CD4-positive, alpha-beta T cell treated with Interleukin-6 at 100 ng/mL for 8 hours (primary cell): ENCODE measurements at places on chromosomes 2 and 18.
A peak's percentile ranks its signal among the peaks of the same experiment; 100 is the strongest.

DNA sequence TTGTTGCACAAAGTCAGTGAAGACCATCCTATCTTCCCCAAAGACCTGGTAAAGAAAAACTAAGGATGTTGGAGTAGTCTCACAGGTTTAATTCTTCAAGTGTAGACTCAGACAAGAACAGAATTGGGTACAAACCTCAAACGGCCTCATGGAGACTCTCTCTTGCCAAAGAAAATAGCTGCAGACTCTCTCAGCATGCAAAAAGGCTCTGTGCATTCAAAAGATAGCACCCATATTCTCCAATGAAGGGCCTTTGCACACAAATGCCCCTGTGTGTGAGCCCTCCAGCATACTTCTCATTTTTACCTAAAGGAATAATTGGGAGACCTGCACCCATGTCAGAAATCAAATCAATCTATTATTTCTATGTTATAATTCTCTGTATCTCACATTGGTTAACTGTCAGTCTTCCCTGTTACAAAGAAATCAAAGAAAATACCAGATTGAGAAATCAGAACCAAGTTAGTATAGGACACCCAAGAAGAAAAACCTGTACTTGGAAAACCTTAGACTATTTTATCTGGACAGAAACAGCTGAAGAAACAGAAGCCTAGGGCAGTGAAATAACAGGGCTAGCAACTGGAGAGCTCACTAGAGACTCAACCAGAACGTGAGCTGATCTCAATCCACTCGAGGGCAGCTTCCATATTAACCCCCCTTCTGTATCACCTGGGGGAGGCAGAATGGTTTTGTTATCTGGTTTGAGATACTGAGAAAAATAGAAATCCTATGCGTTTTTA lies 134.7 kb upstream of the DNAJC10 start:
- no peak for DNase-seq

GRCh38 chr2:212537726-212538304 lies 787 bp downstream of the ERBB4 start:
- DNase-seq: no peak

- no peak for DNase-seq
These were observed 74.7 kb downstream of the PIAS2 start for GRCh38 chr18:46842583-46842982.

GRCh38 chr2:112465382-112465781 lies 16.6 kb upstream of the TTL start:
- DNase-seq: no peak

DNA sequence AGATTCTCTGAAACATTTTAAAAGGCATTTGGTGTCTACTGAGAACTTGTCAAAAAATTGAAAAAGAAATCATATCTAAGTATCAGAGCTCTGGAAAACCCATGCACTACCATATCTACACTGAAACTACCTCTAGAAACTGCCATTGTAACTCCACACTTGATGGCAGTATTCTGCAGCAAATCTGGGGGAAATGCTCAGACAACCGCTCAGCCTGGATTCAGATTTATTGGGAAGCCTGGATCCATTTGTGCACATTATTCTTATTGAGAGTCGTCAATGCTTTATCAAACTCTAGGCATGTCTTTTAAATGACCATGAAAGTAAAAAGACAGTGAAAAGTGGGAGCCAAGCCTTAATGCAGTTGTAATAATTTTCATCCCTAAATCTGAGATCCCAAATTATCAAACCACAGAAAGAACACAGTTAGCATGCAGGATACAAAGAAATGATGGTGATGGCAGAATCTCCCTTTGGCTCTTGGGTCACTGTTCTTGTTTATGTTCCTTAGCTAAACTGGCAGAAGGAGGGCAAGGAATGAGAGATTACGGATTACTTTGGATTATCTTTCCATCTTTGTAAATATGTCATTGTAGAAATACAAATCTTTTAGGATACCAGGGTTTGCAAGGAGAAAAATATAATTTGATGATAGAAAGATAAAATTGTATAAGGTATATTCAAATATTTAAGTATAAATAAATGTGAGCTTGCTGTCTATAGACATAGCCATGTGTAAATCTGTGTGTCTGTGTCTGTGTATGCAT lies 512.1 kb upstream of the SYT4 start:
- no peak for DNase-seq

- no peak for DNase-seq
These were observed 47.0 kb upstream of the FOSL2 start for GRCh38 chr2:28345619-28346018.

GRCh38 chr2:64350996-64351395 lies 103.0 kb upstream of the LGALSL start:
- DNase-seq: no peak

DNA sequence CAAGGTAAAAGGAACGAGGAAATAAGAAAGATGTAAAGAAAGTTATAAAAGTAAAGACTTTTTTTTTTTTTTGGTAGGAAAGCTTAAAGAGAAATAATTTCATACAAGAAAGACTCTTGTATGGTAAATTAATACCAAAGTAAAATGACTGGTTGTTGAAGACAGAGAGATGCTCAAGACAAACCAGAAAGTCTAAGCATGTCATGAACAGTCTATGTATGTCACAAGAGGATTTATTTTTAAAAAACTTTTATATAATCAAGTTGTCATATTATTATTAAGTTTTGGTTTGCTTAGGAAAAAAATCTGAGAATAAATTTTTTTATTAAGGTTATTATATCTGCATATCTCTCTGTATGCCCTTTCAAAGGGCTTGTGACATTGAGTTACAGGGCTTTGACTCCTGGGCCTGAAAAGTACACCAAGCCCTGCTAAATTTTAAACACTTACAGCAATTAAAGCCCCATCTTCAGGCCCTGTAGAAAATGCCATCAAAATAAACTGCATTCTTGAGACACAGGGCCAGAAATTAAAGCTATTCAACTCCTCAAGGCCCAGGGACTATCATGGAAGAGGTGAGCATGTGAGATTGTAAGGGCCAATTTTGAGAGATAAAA lies 10.9 kb upstream of the SGPP2 start:
- DNase-seq: no peak

DNA sequence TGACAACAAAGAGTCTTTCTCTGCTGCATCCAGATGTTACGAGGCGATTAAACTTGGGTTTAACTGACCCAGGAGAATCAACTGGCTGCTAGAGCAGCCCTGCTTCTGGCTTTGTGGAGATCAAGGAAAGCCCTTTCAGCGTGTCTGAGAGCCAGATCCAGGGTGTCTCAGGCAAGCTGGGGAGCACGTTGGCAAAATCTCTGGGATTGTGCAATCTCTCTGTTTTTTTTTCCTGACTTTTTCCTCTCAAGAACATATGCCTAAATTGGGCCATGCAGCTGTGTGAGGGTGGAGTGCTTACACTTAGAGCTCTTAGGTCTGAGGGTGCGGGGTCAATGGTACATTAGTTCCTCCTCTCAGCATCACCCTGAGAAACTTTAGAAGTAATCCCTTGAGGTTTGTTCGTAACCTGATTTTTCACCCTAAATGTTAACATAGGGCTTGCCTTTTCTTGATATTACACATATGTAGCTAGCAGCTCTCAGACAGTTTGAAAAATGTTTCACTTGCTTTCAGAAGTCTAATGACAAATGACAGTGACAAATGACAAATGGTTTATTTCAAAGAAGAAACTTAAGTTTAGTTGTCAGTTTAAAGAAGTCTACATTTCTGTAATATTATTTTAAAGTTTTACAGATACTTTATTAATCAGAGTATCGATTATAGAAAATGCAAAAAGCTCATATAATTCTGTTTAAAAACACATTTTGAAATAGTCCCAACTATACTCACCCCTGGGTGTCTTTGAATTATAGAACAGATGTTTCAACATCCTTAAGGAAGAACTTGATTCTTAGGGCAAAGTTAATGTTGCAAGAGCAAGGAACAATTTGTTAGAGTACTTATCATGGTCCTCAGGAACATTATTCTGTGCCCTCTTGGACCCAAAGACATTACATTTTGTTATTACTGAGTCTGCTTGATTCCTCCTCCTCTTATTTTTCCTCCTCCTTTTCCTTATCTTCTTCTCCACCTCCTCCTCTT lies 38.4 kb upstream of the ZSWIM2 start:
- no peak for DNase-seq

DNA sequence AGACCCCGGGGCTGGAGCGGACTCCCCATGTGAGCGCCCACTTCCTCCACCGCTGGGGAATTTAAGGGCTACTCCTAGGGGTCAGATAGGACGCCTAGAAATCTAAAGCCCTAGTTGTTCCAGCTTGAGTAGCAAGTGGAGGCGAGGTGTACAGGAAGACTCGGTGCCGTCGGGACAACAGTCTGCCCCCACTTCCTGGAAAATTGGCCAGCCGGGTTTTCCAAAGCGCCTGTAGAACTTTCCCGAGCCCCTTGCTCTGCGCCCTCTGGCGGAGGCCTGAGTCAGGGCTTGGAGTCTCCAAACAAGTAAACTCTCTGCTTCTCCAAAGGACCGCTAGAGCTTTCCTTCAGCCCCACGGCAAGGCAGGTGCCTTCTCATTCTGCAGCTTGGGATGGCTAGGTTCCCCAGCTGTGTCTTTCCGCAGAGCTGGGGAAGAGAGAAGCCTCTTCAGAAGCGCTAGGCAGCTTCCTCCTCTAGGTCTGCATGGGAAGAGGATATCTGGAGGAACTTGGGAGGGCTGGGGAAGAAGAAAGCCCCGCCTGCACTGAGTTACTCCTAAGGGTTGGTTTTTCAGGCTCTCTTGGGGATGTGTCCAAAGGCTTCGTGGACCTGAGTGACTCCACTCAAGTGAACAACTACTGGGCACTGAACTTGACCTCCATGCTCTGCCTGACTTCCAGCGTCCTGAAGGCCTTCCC lies 681 bp downstream of the SPR start:
- DNase-seq: peak; percentile 36

DNA sequence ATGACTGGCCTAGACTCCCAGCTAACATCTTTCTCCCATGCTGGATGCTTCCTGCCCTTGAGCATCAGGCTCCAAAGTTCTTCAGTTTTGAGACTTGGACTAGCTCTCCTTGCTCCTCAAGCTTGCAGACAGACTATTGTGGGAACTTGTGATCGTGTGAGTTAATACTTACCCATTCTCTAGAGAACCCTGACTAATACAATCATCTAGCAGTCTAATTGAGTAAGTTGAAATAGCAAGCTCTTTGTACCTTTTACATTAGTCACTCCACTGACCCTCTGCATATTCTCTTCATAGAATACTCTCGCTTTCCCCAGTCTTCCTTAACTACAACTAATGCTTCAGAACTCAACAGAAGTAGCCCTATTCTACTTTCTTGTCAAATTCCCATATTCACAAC lies 434.6 kb upstream of the NXPH2 start:
- no peak for DNase-seq

- DNase-seq: no peak
These were observed 43.1 kb upstream of the LONRF2 start for GRCh38 chr2:100365434-100365833.

GRCh38 chr2:134491771-134492441 lies 226.9 kb downstream of the TMEM163 start:
- DNase-seq: no peak

- DNase-seq: no peak
These were observed 206.5 kb upstream of the FANCL start for GRCh38 chr2:58447586-58447985.

- no peak for DNase-seq
These were observed 9.6 kb upstream of the MMADHC start for GRCh38 chr2:149597050-149597667.

DNA sequence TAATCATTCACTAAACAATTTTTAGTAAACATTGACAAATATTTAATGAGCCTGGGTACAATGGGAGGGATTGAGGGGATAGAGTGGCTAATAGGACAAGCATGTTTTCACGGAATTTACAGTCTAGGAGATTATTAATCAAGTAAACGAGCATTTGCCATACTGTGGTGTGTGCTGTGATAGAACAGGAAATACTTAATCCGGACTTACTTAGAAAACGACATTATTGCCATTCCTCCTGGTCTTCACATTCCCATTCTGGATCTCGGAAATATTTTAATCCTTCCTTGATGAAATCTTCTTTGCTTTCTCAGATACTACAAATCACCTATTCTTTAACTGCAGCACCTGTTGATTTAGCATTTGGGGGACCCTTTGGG lies 905 bp downstream of the TTLL4 start:
- no peak for DNase-seq

DNA sequence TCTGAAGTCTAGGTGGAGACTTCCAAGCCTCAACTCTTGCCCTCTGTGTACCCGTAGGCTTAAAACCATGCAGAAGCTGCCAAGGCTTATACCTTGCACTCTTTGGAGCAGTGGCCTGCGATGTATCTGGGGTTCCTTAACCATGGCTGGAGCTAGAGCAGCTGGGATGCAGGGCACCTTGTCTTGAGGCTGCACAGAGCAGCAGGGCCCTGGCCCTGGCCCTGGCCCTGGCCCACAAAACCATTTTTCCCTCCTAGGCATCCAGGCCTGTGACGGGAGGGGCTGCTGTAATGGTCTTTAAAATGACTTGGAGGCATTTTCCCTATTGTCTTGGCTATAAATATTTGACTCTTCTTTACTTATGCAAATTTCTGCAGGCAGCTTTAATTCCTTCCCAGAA lies 19.2 kb downstream of the SERPINB4 start:
- no peak for DNase-seq

GRCh38 chr2:112849956-112850355 lies 13.4 kb upstream of the IL1B start:
- DNase-seq: no peak

GRCh38 chr2:70385204-70385603 lies 83.3 kb upstream of the FAM136A start:
- DNase-seq: no peak
